ENCODE measurements at places on chromosomes 7 and 10.
A peak's percentile ranks its signal among the peaks of the same experiment; 100 is the strongest.

GRCh38 chr7:37076668-37077067 lies 352.4 kb upstream of the AOAH start:
- no peak for DNase-seq

- DNase-seq: no peak
These were observed 108.6 kb downstream of the RAB11FIP2 start for GRCh38 chr10:117938104-117938503.

DNA sequence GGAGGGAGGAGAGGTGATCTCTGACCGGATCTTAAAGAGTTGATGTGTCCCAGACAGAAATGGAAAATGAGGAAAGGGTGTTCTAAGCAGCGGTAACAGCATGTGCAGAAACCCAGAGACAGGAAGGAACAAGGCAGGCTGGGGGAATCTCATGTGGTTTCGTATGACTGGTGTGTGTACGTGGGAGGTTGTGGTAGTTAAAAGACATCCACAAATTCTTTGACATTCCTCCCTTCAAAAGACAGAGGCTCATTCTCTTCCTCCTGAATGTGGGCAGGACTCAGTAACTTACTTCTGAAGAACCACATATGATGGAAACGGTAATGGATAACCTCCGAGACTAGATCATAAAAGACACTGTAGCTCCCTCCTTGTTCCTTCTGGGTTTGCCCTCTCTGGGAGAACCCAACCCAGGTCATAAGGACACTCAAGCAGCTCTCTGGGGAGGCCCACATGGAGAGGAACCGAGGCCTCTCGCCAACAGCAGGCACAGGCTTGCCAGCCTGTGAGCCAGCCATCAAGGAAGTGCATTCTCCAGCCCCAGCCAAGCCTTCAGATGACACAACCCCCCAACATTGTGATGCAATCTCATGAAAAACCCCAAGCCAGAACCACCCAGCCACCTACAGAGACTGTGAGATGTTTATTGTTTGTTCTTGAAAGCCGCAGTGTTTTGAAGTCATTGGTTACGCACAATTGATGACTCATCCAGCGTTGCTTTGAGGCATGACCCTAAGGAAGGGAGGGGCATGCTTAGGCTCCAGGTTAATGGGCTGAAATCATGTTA lies 116.0 kb downstream of the SLIT1 start:
- DNase-seq: no peak

- no peak for DNase-seq
These were observed 94.3 kb upstream of the PDE1C start for GRCh38 chr7:32164341-32164996.

GRCh38 chr10:59560990-59561389 lies 148.7 kb downstream of the SLC16A9 start:
- DNase-seq: no peak

GRCh38 chr7:42907316-42907715 lies 4.6 kb downstream of the C7orf25 start:
- no peak for DNase-seq

DNA sequence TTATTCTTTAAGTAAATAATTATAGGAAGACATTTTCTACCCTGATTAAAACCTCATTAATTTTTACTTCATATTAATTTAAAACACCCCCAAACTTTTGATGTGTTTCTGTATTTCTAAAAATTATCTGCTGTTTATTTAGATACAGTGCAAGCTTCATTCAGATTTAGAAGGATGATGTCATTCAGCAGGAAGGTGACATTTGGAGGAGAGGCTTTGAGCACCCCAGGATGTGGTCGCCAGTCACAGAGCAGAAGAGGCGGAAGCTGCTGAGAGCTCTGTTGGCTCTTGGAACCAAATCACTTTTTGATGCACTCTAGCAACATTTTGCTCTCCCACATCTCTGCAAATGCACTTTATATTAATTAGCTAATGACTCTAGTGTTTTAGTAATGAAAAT lies 233.9 kb upstream of the CACNA2D1 start:
- DNase-seq: peak; percentile 24
